ENCODE measurements at places on chromosomes 5 and 9.
A peak's percentile ranks its signal among the peaks of the same experiment; 100 is the strongest.

GRCh38 chr9:29449306-29449705 is 1876.0 kb upstream of the C9orf72 start:
- no peak for DNase-seq

DNA sequence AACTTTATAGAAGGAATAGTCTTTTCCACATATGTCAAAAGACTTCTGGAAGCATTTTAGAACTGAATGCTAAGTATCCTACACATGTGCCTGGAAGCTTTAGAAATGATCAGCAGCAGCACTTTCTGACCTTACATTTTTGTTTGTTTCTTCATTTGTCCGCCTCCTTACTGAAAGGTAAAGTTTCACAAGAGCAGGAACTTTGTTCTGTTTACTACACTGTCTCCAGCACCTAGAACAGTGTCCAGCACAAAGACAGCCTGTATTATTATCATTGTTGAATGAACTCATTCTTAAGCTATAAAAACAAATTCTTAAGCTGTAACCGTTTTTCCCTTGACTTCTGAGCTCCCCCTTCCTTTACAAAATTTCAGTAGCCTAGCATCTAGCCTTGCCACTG is 14.8 kb downstream of the PIP5K1B start:
- DNase-seq: no peak

GRCh38 chr5:144276034-144276822 is 105.6 kb downstream of the KCTD16 start:
- no peak for DNase-seq

- no peak for DNase-seq
Observed at GRCh38 chr5:178121391-178122276, 8.3 kb downstream of the N4BP3 start.

GRCh38 chr5:27733237-27733636 is 694.9 kb upstream of the CDH9 start:
- no peak for DNase-seq

- no peak for DNase-seq
Observed at GRCh38 chr9:91935805-91936514, 14.1 kb downstream of the ROR2 start.

GRCh38 chr5:74684900-74685851 is at the start of gene HEXB:
Gene HEXB, plus strand, starts transcription at chr5:74685233. Its CDS starts 28 bp downstream, at chr5:74685261.
- peak; percentile 92 for DNase-seq

- no peak for DNase-seq
Observed at GRCh38 chr5:158143081-158143480, 284.1 kb upstream of the CLINT1 start.

- DNase-seq: no peak
Observed at GRCh38 chr9:6076851-6077250, 61.4 kb upstream of the RANBP6 start.

DNA sequence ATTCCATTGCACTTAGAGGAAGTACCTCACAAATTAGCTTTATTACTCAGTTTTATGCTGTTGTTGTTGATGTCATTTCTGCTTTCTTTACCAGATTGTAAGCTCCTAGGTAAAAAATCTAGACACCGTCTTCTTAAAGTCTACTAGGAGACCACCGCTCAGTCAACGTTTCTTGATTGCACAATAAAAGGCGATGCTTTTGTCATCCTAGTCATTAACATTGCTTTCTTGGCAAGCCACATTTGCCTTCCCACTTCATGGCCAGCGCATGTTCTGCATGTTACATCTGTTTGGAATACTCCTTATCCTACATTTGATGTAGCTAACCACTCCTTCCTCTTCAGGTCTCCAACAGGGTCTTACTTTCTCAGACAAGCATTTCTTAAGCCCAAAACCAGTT is 464.0 kb upstream of the TUSC1 start:
- DNase-seq: no peak

- no peak for DNase-seq
Observed at GRCh38 chr5:116813906-116814305, 239.3 kb upstream of the SEMA6A start.

DNA sequence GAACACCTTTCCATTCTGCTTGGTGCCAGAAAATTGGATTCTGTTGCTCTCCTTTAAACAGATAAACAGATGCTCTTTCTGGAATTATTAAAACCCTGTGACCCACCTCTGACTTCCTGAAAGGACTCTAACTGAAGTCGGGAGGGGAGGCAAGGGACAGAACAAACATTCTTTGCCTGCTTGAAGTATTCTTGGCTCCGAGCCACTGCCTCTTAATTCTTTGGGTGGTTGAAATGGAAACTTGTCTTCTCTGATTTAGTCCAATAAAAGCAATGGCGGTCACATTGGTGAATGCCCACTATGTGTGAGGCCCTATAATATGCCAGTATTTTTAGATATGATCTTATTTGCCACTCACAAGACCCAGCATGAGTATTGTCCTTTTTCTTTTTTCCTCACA is 236.8 kb downstream of the SLIT3 start:
- DNase-seq: no peak

GRCh38 chr5:93717162-93717561 is 24.2 kb downstream of the POU5F2 start:
- DNase-seq: no peak

DNA sequence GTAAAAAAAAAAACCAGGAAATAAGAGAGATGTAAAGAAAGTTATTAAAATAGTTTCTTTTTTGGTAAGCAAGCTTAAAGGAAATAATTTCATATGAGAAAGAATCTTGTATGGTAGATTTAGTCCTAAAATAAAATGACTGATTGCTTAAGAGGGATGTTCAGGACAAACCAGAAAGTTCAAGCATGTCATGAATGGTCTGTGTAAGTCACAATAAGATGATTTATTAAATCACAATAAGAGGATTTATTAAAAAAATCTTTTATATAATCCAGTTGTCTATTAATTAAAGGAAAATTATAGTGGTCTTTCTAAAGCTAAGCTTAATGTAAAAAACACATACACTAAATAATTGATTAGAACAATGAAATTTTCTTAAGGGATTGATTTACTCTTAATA is 91.8 kb upstream of the OR13F1 start:
- no peak for DNase-seq

DNA sequence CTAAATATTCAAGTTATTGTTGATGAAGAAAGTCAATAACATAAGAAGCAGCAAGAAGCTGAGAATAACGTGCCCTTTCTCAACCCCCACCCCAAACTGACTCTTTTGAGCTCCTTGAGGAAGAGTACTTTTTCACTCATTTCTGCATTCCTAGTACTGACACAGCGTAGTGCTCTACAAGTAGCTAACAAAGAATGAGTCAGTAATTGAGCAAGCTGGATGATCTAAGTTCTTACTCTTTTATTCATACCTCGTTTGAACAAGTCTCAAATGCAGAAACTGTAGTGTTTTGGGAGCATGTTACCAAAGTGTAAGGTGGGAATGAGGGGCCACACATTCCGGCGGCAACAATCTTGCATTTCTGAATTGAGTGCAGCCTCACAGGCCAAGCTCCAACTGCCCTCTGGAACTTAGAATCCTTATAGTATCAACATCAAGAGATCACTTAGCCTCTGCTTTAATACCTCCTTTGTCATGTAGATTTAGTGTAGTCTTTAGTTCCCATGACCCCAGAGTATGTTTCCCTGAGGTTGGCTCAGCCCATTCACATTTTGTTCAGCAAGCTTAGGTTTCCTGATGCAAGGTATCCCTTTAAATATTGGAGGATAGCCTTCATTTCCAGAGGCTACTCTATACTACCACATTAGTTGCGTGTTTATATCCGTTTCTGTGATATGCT is 152.0 kb downstream of the PRR16 start:
- DNase-seq: no peak

DNA sequence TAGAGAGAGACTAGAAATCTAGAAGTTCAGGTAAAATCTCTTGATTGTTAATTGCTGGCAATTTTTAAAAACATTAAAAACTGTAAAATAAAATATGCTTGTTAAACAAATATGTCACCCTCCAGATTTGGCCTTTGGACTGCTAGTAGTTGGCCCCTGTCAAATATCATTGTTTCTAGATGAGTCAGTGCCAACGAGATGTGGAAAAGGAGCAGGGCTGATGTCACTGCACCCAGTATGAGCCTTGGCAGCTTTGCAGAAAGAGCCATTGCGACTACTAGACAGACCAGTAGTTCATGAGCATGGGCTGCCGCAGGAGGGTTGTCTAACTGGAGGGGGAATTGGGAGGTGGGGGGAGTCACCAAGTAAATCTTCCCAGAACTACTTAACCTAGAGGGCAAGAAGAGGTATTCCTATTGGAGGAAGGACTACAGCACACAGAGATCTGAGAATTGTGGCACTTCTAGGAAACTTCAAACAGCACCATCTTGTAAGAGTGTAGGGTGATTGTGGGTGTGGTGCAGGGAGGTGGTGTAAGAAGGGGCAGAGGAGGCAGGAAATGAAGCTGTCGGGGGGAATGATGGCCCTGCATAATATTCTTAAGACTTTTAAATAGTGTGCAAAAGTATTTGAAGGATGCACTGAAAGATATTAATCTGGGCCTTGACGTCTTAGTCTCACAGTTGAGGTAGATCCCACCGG is 7.1 kb upstream of the DOCK2 start:
- DNase-seq: no peak

DNA sequence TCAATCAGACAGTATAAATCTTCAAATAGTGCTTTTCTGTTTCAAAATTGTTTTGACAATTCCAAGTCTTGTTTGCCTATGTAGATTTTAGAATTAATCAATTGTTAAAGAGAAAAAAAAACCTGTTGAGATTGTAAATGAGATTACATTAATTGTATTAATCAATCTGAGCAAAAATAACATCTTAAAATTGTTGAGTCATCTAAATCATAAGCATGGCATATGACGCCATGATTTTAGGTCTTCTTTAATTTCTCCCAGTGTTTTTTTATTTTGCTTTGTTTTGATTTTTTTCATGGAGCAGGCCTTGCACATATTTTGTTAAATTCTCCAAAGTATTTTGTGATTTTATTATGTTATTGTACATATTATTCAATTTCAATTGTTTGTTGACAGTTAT is 988.0 kb upstream of the SEMA6A start:
- no peak for DNase-seq

- no peak for DNase-seq
Observed at GRCh38 chr9:23581931-23582330, 244.1 kb downstream of the ELAVL2 start.

DNA sequence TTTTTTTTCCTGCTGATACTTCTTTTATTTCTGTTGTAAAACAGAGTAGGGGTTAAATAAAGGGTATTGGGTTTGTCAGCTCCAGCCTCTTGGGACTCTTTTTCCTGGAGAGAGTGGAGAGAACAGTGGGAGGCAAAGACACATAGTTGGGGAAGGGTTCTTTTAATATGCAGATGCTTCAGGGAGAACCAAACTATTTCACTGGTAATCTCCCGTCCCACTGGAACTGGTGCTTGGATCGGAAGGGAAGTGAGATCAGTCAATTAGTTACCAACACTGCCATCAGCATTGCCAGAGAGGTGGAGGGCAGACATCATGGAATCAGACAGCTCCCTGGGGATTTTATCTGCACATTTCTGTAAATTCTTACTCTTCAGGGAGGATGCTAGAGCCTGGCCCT is 47.6 kb upstream of the ELOVL7 start:
- no peak for DNase-seq

DNA sequence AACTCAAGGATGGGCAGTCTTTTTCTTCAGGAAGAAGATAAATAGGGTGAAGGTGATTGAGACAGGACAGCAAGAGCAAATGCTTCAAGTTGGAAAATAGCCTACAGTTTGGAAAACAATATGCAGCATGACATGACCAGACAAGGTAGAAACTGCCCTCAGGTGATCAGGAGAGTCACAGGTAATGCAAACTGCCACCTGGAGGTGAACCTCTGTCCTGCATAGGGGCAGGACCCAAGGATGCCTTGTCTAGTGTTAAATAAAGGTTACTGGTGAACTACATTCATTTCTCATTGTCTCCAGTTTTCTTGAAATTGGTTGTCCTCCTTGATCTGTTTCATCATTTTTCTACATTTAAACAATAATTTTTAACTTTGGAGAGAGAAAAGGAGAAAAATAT is 232.1 kb downstream of the SEMA5A start:
- DNase-seq: no peak

- no peak for DNase-seq
Observed at GRCh38 chr5:17255471-17256021, 38.1 kb downstream of the BASP1 start.

DNA sequence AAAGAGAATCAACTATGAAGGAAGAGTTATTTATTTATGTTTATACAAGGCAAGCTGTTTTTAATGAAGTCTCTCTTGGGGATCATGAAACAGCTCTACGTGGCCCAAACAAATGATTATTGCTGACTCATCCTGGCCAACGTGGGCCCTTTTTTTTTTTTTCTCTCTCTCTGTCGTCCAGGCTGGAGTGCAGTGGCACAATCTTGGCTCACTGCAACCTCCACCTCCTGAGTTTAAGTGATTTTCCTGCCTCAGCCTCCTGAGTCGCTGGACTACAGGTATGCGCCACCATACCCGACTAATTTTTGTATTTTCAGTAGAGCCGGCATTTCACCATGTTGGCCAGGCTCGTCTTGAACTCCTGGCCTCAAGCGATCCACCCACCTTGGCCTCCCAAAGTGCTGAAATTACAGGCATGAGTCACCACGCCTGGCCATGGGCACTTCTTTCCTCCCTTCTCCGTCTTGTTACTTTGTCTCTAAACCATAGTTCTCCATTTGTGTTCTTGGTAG is 98.3 kb downstream of the BASP1 start:
- DNase-seq: no peak

DNA sequence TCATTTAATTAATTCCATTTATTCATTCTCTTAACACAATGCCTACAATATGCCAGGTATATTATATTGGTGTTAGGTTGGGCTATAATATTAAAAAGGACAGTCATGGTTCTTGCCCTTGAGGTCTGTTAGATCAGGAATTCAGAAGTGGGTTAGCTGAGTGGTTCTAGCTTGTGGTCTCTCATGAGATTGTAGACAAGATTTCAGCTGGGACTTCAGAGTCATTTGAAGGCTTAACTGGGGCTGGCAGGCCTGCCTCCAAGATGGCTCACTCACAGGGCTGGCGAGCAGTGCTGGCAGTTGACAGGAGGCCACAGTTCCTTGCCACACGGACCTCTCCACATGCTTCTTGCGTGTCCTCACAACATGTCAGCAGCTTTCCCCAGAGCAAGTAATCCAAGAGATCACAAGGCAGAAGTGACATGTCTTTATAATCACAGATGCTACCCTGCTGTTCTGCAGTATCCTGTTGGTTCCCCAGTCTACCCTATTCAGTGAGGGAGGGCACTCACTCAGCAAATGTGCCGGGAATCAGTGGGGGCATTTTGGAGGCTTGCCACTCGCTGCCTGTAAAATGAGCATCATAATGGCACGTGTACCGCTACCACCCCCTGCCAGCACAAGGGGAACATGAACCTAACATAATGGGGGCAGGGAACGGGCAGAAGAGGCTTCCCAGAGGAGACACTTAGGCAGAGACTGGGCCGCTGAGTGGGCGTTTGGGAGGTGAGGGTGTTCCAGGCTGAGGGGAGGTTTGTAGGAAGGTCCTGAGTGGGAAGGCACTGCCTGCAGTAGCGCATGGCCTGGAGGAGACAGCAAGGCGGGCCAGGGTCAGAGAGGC is 70.0 kb downstream of the EXOSC2 start:
- no peak for DNase-seq

- DNase-seq: no peak
Observed at GRCh38 chr5:142096382-142096781, 12.2 kb upstream of the NDFIP1 start.

DNA sequence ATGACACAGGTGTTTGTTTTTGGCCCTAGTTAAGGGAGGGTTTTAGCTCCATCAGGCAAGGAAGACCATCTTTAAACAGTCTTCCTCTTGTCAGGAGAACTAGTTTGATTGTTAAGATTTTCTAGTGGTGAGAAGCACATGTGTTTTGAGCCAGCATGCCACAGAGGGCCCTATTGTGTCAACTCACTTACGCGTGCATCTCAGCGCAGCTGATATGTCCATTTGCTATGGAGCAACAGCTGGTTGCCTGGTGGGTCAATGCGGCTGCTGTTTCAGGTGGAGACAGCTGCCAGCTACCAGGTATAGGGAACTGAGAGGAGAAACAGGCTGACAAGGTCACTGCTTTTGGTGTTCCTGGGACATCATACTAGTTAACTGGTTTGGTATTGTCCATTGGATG is 100.5 kb upstream of the PRRC1 start:
- no peak for DNase-seq
